ENCODE measurements at places on chromosomes 11 and 22.

GRCh38 chr11:126214841-126215240 lies 3.3 kb downstream of the FAM118B start:
- no peak for DNase-seq

GRCh38 chr11:75147875-75148263 lies 3.0 kb upstream of the SLCO2B1 start:
- no peak for DNase-seq

DNA sequence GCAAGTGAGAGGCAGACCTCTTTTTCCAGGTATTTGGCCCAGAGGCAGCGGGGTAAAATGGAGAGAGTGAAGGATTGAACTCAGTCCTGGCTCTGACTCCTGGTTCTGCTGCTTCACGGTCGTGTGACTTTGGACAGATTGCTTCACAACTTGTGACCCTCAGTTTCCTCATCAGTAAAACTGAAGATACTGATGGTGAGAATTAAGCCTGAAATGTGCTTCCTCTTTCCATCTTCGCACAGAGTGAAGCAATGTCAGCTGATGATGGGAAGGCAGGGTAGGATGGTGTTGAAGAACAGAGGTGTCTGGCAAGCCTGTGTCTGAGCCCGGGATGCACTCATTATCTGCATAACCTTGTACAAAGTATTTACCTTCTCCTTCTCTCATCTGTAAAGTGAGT lies 59.0 kb downstream of the UBASH3B start:
- no peak for DNase-seq

DNA sequence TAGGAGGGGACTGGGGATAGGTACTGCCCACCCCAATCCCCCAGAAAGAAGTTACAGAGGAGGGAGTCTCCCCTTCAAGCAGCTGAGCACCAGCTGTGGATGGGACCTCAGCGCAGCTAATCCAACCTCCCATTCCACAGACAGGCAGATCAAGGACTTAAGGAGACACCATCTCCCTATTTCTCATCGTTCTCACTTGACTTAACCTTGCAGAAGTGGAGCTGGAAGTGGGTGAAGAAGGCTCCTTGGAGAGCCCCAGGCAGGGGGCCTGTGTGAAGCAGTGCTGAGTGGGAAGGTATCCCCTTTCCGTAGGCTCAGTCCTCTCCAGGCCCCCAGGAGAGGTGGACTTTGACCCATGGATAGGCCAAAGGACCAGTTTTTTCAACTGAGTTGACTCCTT lies 27.3 kb downstream of the USP35 start:
- no peak for DNase-seq

GRCh38 chr11:108601150-108601549 lies 7.6 kb upstream of the EXPH5 start:
- DNase-seq: no peak

- DNase-seq: no peak
These were observed 29.2 kb downstream of the USP35 start for GRCh38 chr11:78217650-78218541.

- DNase-seq: no peak
These were observed 4.7 kb upstream of the SPI1 start for GRCh38 chr11:47383071-47383470.

- DNase-seq: no peak
These were observed 58.4 kb upstream of the RCN1 start for GRCh38 chr11:32032478-32032877.

GRCh38 chr11:74710281-74710938 lies 20.8 kb downstream of the CHRDL2 start:
- no peak for DNase-seq

DNA sequence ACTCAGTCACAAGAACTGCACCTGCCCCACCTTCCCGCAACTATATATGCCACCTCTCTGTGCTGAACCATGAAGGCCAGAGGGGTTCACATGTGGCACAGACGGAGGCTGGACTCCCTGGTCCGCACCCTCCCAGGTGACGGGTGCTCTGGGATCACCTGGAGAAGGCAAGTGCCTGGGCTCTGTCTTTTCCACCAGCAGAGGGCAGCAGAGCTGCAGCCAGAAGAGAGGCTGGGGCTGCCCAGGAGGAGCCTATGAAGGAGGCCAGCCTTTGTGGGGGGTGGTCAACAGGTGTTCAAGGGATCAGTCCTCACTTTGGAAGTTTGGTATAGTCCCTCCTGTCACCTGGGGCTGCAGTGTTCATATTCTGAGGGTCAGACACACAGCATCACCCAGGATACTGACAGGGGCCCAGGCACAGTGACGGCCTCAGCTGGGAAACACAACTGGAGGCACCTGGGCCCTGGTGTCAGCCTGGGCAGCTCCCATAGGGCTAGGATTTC lies 39.2 kb upstream of the IGLL5 start:
- no peak for DNase-seq

- DNase-seq: no peak
These were observed 117.7 kb upstream of the RCN1 start for GRCh38 chr11:31973172-31973571.

DNA sequence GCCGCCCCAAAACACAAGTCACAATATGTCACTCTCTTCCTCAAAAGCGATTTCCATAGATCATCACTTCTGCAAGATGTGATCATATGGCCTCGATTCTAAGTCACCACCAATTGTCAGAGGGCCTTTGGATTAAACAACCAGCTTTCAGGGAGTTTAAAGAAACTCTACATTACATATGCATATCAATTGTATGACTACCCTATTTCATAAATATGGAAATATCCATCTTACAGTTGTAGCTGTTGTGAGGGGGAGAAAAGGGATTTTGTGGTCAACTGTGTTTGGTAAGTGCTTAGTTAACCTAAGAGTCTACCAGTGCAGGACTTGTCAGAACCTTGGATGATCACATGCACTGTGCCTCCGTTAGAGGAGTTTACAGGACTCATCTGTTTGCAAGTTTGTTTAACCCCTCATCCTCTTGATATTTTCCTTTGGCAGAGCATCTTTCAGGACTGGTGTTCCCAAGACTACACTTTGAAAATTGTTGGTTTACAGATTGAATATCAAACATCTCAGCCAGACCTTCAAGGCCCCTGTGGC lies 99.9 kb downstream of the CHST1 start:
- no peak for DNase-seq

GRCh38 chr11:57913715-57914704 lies 109.7 kb upstream of the OR9Q1 start:
- DNase-seq: no peak

- no peak for DNase-seq
These were observed 58.6 kb downstream of the MICAL3 start for GRCh38 chr22:17965538-17966402.

GRCh38 chr22:22076361-22076760 lies 93.8 kb upstream of the TOP3B start:
- no peak for DNase-seq
